ENCODE measurements at places on chromosomes 1 and 21.

GRCh38 chr1:234079896-234080295 lies 175.4 kb downstream of the SLC35F3 start:
- DNase-seq = no peak

DNA sequence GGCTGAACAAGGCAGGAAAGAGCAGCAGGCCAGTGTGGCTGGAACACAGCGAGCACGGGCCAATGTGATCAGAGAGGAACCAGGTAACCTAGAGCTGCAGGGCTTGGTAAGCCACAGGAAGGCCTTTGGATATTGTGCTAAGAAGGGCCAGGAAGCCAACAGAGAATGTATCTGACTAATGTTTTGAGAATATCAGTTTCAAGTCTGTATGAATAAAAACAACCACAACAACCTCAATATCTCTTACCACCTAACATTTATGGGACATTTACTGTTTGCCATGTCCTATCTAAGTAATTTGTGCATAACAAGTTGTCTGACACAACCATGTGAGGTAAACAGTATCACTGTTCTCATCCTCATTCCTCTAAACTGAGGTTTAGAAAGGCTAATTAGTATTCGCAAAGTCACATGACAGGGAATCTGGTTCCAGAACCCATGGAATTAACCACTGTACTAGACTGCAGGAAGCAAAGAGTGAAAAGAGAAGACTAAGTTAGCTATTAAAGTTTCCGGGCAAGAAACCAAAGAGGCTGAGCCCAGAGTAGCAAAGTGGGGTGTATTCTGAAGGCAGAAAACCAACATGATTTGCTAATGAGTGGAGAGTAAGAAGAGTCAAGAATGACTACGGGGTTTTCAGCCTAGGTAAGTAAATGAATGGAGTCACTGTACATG lies 38.9 kb downstream of the SPRTN start:
- DNase-seq = no peak

DNA sequence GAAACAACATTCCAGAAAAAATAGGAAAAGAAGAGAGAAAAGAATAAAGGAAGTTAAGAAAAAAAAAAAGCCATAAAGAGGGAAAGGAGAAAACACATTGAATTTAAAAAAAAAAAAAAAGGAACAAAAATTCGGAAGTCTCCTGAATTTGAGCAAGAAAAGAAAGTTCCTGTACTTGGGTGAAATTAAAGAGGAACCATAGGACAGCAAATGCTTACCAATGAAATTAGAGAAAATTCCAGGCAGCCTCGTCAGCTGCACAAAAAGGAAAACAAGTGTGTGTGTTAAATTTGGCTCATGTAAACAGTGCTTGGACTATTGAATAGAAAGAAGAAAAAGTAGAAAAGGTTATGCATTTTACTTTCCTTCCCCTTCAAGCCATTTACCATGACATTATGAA lies 4.9 kb downstream of the IL12RB2 start:
- no peak for DNase-seq

DNA sequence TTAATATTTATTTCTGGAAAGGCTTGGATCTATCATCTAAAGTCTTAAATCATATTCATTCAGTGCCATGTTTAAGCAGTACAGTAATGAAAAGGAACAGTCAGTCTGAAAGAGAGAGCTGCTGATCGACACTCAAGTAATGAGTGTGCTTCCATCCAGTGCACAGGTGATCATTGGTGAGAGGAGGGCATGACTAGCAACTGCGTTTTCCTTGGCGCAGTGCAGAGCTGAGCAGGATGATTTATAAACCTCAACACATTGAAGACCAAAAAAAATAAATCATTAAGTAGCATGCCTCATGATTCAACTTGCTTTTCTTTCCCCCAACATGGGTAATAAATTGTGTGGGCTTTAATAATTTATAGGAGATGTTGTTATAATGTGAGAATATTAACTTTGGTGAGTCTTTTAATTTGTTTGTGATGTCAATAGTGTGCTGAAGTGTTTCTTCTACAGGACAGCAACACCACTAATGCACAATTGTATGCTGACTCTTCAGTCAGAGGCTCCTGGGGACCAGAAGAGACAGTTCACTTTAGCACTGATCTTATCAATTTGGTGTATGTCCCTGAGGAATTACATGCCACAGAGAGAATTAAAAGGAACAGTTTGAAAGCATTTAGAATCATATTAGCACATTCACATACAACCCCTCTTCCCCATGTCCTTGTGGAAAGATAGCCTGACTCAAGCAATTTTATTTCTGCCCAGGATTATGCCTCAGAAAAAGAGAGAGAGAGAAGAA lies 199.7 kb upstream of the ADGRL2 start:
- no peak for DNase-seq

- peak; percentile 49 for DNase-seq
Measured at GRCh38 chr21:17783481-17784179, 35.5 kb downstream of the C21orf91 start.

DNA sequence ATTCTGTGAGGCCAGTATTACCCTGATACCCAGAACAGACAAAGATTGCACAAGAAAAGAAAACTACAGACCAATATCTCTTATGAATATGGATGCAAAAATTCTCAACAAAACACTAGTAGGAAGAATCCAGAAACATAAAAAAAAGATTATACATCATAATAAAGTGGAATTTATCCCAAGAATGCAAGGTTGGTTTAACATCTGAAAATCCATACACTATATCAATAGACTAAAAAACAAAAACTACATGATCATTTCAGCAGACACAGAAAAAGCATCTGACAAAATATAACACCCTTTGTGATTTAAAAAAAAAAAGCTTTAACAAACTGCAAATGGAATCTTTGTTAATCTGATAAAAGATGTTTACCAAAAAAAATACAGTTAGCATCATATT lies 12.2 kb upstream of the MPL start:
- no peak for DNase-seq

DNA sequence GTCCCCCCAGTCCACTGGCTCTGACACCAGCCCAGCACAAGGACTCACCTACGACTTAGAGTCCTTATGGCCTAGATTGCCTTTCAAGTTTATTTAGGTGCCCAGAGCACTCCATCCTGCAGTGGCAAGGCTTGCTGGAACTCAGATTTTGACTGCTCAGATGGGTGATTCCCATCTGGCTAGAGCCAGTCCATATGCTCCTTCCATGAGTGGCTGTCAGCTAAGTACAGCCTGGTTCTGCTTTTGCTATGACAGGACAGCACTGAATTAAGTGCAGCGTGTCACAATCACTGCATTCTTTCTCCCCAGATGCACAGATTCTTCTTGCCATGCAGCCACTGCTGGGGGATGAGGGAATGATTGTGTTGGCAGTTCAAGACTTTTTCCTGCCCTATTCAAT lies 43.8 kb downstream of the GPR52 start:
- no peak for DNase-seq
